NCI-H1092 (cell line): ENCODE measurements at places on chromosomes 13 and 19.

DNA sequence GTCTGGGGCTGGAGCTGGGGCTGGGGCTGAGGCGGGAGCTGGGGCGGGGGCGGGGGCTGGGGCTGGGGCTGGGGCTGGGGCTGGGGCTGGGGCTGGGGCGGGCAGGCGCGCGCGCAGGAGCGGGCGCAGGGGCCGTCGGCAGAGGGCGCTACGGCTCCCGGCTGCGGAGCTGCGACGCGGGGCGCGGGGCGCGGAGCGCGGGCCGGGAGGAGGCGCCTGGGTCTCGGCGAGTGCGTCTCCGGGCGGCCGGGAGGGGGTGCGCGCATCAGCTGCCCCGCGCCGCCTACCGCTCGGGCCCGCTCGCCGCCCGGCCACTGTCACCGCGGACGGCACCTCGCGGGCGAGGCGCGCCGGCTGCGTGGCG is 422 bp upstream of the MTUS2 start:
- DNase-seq, result peak; percentile 9

DNA sequence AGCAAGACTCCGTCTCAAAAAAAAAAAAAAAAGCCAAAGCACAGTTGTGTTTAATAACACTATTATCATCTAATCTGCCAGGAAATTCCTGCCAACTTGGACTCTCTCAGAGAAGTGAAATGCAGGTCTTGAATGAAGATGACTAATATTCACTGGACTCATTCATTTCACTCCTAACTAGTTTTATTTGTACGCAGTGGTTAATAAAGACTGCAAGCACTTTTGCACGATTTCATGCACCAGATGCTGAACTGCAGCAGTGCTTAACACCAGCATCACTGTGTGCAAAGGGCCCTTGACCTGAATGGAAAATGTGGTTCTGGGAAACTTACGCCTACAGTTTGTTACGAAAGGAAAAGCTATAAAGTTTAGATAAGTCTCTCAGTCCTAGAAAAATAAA is 63.3 kb downstream of the DHRS12 start:
- DNase-seq, result no peak

- DNase-seq, result no peak
Measured at GRCh38 chr13:96403651-96404050, 313.7 kb downstream of the HS6ST3 start.

GRCh38 chr19:35397064-35397463 is 26.2 kb downstream of the GPR42 start:
- no peak for DNase-seq

GRCh38 chr19:13983213-13983889 is 22.8 kb downstream of the RFX1 start:
- DNase-seq, result no peak

DNA sequence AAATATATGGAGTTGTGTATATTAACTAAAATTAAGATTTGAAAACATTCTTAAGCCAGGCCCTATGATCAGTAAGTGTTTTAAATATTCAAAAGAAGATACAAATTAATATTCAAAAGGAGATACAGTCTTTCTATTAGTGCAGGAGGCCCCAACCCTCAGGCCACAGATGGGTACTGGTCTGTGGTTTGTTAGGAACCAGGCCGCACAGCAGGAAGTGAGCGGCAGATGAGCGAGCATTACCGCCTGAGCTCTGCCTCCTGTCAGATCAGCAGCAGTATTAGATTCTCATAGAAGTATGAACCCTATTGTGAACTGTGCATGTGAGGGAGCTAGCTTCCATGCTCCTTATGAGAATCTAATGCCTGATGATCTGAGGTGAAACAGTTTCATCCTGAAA is 232.9 kb downstream of the FOXO1 start:
- no peak for DNase-seq

GRCh38 chr13:73717632-73718031 is 416.6 kb downstream of the KLF12 start:
- DNase-seq, result no peak

DNA sequence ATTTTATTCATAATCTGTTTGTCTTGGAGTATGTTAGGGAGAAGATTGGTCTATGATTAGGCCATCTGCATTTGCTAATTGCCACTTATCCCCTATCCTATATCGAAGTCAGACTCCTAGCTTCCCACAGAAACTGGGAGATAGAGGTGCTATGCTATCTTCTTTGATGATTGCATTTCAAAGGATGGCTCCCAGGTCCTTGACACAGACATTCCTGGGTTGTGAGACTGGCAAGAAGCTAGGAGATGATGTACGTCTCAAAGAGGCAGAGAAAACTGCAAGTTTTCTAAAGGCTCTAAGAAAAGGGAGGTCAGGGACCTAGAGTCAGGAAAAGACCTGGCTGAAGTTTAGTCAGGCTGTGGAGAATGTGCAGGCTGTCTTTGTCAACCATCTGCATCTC is 1251.9 kb downstream of the PCDH17 start:
- DNase-seq, result no peak

- DNase-seq, result peak; percentile 54
Measured at GRCh38 chr19:8580710-8581281, 3.6 kb upstream of the MYO1F start.

DNA sequence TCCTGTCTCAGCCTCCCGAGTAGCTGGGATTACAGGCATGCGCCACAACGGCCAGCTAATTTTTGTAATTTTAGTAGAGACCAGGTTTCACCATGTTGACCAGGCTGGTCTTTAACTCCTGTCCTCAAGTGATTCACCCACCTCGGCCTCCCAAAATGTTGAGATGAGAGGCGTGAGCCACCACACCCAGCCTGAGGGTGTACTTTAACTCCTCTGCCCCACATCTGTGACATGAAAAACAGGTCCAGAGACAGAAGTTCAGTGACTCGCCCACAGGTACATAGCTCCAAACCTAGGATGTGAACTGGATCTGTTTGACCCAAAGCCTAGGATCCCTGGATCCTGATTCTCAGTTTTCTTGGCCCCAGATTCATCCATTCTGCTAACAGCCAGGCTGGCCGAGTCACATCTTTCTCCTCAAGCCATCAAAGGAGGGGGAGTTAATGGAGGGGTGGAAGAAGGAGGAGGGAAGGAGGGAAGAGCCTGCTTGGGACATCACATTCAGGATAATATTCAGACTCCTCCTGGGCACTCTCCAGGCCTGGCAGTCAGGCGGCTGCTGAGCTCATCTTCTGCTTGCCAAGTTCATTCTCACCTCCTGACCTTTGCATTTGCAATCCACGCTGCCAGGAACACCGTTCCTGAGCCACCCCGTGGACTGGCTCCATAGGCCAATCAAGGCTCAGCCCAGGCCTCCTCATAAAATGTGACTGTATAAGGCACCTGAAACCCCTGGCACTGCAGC is 3.1 kb downstream of the SPC24 start:
- DNase-seq, result no peak

DNA sequence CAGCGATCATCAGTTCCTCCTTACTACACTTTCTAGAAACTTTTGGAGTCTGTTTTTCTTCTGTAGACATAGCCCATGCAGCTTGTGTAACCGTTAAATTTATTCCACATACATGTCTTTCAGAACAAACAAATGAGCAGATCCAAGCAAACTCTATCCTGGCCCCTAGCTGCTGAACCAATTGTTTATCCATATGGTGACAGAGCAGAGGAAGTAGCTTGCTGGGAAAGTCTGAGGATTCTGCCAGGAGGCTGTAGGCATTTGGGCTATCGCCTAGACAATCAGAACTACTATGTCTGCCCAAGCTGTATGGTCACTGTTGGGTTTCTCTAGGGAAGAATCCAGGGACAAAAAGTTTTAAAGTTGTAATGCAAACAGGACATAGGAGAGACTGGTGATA is 343.7 kb downstream of the SPRY2 start:
- DNase-seq, result no peak

- DNase-seq, result no peak
Measured at GRCh38 chr19:41376241-41376997, at the start of gene TMEM91. TMEM91 (plus strand) TSS chr19:41376533; CDS start chr19:41378310, 1,777 bp downstream.

DNA sequence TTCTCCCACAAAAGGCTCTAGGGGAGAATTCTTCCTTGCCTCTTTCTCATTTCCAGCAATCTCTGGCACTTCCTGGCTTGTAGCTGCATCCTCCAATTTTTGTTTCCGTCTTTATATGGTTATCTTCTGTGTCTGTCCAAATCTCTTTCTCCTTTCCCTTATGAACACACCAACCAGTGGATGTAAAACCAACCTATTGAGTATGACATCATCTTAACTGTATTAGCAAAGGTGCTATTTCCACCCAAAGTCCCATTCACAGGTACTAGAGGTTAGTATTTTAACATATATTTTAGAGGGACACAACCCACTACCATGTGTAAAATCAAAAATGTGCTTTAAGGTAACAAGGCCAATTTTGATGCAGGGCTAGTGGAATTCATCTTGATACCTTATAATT is 129.0 kb downstream of the RAP2A start:
- no peak for DNase-seq

GRCh38 chr13:46372071-46372470 is 15.0 kb downstream of the RUBCNL start:
- DNase-seq, result no peak

GRCh38 chr19:10044390-10044789 is 31.1 kb downstream of the RDH8 start:
- no peak for DNase-seq

GRCh38 chr13:71578048-71578447 is 289.0 kb downstream of the DACH1 start:
- DNase-seq, result no peak

DNA sequence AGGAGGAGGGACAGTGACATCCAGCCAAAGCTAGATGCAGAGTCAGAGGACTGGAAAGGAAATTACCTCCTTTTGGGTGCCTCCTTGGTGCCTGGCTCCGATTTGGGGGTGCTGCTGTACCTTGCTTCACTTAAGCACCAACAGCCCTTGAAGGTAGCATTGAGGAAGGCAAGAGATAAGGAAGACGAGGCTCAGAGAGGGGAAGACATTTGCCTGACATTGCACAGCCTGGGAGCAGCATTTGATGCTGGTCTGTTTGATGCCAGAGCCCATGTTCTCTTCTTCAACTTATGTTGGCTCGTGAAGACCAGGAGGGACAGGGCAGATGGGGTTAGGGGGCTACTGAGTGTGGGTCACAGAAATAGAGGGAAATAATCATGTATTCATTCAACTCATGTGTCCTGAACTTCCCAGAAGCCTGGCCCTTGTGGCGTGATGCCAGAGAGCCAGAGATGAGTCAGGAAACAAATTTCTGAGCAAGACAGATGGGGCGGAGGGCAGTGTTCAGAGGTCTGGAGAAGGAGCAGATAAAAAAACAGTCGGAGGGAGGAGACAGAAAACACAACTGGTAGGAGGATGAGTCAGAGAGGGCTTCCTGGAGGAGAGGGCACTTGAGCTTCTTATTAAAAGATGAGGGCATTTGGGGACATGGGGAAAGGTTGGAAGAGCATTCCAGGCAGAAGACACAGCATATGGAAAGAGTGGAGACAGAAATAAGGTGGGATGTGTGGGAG is 3.0 kb upstream of the C19orf81 start:
- DNase-seq, result no peak

GRCh38 chr13:71774863-71775262 is 92.1 kb downstream of the DACH1 start:
- DNase-seq, result no peak

- no peak for DNase-seq
Measured at GRCh38 chr19:19696386-19696785, 27.7 kb downstream of the ZNF101 start.

DNA sequence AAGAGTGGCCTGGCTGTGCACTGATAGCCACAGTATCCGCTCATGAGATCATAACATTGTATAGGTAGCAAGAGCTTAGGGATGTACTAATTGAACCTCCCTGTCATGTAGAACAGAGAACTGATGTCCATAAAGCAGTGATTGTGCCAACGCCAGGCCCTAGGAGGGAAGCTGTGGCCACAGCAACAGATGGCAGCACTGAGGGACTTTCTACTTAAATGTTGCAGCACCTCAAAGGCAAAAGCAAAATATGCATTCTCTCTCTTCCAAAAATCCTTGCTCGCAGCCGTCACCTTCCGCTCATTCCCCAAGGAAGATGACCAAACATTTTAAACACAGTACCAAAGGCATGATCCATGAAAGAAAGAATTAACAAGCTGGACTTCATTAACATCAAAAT is 32.3 kb downstream of the COL4A1 start:
- no peak for DNase-seq

- peak; percentile 84 for DNase-seq
Measured at GRCh38 chr13:64332048-64332447, 2898.1 kb downstream of the PCDH9 start.

GRCh38 chr19:35741203-35741515 is 1.1 kb downstream of the IGFLR1 start:
- DNase-seq, result no peak
